Occipital lobe (tissue), 3 donors: ENCODE measurements at places on chromosomes 3 and 15.

DNA sequence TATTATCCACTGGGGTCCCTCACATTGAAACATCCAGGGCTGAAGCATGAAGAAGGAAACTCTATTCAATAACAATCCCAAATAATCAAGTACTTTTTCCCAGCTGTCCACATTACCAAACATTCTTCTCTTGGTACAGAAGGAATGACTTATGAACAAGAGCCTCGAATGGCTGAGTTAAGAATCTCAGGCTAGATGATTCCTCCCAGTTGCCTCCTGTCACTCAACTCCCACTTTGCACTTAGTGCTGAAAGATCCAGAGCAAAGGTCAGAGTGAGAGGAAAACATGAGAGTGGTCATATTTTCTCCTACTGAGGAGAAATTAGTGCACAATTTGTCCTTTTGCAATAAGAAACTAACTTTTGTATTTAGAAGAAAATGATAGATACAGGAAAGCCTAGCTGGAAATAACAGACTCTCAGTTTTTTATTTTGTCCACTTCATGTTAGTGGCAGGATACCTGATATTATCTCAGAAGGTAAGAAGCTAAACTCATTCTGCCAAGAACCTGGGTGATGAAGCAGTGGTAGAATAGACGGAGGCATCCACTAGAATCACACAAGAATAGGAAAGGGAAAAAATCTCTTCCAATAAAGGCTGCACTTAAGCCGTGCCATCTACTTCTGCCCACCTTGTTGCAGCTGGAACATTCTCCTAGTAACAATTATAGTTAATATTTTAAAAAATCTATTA lies 46.2 kb downstream of the GADL1 start:
- DNase-seq = no peak

GRCh38 chr3:73622091-73622805 lies 2.5 kb downstream of the PDZRN3 start:
- no peak for DNase-seq

GRCh38 chr3:70393881-70394612 lies 81.6 kb upstream of the MDFIC2 start:
- DNase-seq = no peak

DNA sequence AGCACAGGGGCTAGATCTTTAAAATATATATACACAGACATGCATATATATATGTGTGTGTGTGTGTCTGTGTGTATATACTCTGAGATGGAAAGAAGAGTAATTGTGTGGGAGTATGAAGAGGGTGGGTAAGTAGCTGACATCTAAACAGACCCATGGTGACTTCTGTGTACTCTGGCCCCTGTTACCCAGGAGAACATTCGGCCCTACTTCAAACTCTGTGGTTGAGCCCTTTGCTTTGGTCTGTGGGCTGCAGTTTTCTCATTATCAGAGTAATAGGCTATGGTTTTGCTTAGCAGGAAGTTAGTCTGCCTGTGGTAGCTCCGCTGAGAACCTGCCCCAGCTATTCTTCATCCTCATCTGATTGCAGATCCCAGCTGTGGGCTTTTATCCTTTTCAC lies 141.4 kb downstream of the RBPMS2 start:
- DNase-seq = no peak

DNA sequence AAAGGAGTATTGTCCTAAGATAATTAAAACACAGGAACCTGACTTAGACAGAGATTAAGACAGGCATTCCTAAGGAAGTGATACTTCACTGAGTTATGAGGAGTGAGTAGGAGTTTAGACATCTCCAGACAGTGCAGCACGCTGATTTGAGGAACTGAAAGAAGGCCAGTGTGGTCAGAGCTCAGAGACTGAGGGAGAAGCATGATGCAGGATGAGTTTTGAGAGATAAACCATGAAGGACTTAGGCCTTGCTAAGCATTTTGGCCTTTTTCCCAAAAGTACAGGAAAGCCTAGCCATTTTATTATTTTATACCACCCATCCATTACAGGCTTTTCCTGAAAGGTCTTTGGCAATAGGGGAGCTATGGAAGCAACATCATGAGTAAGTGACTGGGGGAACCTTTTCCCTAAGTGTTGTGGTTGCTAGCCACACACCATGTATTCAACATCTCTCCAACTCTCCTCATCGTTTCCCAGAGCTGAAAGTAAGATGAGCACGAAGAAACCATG lies 375.6 kb upstream of the TPRG1 start:
- DNase-seq = no peak
